ENCODE measurements at places on chromosomes 4 and X.
A peak's percentile ranks its signal among the peaks of the same experiment; 100 is the strongest.

GRCh38 chrX:150544835-150545770 lies 23.3 kb upstream of the MTM1 start:
- no peak for DNase-seq

GRCh38 chr4:130306566-130306965 lies 1210.6 kb downstream of the C4orf33 start:
- no peak for DNase-seq

- DNase-seq = peak; percentile 36
Measured at GRCh38 chrX:133985164-133985966, at the start of gene GPC3. TSS of gene GPC3 (minus strand) at chrX:133985594.

- DNase-seq = no peak
Measured at GRCh38 chr4:150126864-150127203, 48.6 kb downstream of the DCLK2 start.

Data from T-helper 2 cell treated with Interferon-gamma antibody and Interleukin-4, amounts not matched to agents 5 μg/mL and 100 μg/mL, for 36 hours (primary cell).